Hypothalamus (tissue), 51 donors: ENCODE measurements at places on chromosomes 3 and 15.

- no peak for DNase-seq
Observed at GRCh38 chr3:143595456-143596077, 252.7 kb downstream of the SLC9A9 start.

- no peak for DNase-seq
Observed at GRCh38 chr3:187799942-187800641, 54.8 kb upstream of the BCL6 start.

DNA sequence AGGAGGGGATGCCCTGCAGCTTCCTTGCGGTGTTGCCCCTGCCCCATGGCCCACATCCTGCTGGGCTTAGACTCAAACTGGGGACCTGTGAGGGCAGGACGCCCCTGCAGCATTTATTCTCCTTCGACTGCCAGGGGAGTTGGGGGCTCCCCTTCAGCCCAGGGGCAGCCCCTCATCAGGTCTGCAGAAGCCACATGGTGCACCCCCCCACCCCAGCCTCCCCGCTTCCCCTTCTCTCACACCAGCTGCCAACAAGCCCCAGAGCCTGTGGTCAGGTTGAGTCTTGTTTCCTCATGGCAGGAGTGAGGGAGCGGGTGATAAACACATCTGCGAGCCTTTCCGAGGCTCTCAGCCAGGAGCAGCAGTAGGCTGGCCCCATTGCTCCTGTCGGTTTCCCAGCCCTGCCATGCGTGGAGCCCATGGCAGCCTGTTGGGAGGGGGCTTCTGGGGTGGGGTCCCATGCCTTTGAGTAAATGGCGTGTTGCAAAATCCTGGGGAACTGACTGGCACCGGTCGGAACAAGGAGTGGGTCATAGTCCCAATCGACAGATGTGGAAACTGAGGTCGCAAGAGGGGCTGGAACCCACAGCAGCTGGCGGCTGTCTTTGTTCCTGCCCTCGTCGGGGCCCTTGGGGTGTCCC is 27.8 kb downstream of the WNT7A start:
- no peak for DNase-seq

DNA sequence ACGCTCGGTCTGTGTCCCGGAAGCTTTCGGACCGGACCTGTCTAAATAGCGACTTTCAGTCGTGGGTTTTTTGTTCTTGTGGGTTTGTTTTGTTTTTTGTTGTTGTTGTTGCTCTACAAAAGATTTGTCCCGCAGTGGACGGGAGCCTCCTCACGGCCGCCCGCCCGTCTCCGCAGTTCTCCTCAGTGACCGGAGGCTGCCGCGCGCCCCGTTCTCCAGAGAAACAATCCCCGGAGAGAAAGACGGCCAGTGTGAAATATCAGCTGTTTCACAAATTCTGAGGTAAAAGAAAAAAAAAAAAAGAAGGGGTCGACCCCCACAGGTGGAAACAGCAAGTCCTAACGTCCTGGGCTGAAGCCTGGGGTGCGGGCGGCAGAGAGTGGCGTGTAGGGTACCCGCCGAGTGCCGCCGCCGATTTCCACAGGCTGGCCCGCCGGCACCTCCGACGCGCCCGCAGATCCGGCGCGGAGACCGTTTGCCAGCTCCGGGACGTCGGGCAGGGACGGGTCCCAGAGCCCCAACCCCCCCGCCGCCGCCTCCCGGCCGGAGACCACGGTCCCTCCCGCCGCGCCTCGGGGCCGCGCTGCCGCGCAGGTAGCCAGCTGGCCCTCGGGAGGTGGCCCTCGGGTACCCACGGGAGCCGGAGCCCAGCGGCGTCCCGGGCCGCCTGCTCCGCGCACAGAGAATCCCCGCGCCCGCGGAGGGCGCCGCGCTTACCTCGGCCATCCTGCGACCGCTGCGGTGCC is 478 bp downstream of the BNC1 start:
- DNase-seq: no peak

- DNase-seq: no peak
Observed at GRCh38 chr3:116039651-116039985, 405.7 kb downstream of the LSAMP start.
